Glutamatergic neuron (in vitro differentiated cells): ENCODE measurements at places on chromosomes 3 and 15.

GRCh38 chr15:98085003-98085639 lies 124.6 kb downstream of the ARRDC4 start:
- DNase-seq = no peak

- no peak for DNase-seq
Observed at GRCh38 chr3:141266797-141267555, 35.4 kb downstream of the PXYLP1 start.

- no peak for DNase-seq
Observed at GRCh38 chr3:41683666-41684350, 278.1 kb downstream of the ULK4 start.

GRCh38 chr3:34727700-34728099 lies 911.6 kb upstream of the ARPP21 start:
- no peak for DNase-seq

DNA sequence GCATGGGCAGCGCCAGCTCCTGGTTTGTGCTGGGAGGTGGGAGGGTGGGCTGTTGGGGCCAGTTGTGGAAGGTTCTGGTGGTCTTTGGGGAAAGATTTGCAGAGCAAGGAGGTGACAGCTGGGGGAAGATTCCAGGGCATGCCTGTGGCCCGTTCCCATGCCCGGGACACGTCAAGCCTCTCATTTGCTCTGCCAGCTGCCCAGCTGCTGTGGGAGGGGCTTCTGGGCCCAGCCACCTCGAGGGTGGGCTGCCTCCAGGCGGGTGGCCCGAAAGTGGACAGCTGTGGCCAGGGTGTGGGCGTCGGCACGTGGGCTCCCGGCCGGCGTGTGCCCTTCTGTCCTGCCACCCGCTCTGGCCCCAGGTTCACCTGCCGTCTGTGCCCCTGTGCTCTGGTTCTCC lies 17.2 kb downstream of the PLXNA1 start:
- no peak for DNase-seq

GRCh38 chr3:180295811-180296210 lies 259.1 kb upstream of the PEX5L start:
- DNase-seq = no peak

DNA sequence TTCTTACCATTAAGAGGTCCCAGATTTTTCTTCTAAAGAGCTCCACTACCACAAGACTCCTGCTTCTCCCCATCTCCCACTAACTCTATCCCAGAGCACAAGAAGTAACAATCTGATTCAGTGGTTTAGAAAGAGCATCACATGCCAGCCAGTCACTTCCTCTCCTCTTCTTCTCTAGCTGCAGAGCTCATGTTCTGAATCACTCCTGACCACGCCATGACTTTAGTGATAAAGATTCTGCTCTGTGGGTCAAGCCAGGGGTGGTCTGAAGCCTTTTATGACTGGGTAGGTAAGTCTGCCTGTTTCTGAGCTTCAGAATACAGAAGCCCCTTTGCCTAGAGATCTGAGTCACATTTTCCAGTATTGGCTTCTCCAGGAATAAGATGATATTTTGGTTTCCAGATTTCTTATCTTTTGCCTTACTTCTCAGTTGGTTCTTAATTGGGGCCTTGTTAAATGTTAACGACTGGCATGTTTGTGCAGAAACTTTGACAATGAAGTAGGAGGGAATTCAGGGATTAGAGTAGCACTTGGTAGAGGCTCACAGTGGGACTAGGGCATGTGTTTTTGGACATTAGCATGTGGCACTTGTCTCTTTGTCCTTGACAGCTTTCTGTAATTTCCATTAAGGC lies 27.6 kb upstream of the ADAMTSL3 start:
- no peak for DNase-seq

DNA sequence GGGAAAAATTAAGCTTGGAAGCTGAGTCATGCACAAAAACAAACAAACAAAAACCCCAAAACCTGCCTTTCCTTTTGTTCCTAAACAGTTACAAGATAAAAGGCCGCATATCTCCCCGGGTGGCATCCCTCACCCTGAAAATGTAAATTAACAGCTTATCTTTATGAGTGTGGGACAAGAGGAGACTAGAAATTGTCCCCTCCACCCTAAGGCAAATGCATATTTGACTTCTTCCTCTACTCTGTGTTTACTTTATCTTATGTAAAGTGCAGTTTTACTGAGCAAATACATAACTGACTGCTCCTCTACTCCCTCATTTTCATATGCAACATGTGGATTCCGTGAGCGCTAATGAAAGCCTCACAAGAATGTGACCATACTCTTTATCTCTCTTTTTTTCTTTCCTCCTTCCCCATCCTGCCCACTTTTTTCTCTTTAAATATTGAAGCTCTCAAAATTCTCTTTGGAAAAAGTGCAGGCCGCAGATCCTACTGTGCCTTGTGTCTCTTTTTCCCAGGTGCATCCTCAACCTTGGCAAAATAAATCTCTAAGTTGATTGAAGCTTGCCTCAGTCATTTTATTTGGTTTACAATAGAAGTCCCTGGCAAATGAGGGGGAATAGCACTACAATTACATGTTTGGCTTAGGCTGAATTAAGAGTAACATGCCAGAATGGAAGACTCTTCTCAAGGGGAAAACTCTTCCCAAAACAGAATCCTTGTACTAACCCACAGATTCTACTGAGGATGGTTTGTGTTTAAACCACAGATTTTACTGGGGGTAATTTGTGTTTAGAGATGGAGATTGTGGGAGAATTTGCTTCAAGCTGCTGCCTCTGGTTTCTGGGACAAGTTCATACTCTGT lies 72.7 kb upstream of the WDR72 start:
- DNase-seq = no peak

DNA sequence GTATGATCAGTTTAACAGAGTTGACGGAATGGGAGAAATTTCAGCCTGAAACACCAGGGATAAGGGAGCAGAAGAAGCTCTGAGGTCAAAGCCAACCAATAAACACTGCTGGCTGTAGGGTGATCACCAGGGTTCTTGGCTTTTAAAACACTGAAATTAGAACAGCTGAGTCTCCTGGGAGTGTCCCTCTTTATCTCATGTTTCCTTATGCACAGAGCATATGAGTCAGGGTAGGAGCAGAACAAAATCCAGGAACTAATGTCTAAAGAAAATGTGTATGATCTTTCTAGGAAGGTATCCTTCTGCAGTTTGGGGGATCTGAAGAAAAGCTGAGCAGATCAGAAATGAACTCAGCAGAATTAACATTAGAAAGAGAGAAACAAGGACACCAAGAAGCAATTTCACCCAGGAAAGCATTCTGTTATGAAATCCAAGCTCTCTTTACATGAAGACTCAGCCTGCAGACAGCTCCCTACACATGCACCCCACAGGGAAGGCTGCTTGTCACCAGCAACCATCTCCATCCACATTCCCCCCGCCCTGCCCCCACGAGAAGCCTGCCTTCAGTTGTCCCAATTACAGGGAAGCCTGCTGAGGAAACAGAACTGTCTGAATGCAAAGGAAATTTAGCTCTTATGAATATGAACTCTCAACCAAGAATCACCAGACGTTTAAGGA lies 469.7 kb downstream of the PDCD6IP start:
- DNase-seq = no peak

GRCh38 chr15:29736012-29736743 lies 86.1 kb downstream of the TJP1 start:
- DNase-seq = no peak

GRCh38 chr3:114411811-114412803 lies 118.3 kb downstream of the TIGIT start:
- no peak for DNase-seq

DNA sequence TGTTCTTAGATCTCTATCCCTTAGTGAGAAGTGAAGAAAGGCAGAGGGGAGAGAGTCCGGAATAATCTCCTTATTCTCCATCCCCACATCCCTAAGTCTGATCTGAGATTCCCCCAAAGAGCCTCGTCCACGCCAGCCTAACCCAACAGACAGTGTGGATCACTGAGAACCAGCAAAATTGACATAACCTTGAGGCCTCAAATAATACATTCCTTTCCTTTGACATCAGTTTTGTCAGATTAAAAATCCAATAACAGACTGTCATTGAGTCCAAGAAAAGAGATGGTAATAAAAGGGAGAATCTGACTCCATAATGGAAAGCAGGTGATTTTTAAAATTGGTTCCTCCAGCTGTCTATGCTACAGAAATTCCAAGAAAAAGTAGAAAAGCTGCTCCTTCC lies 7.7 kb upstream of the SIAH2 start:
- no peak for DNase-seq

- DNase-seq = peak; percentile 97
Observed at GRCh38 chr3:50260027-50260941, 8.7 kb upstream of the SEMA3B start.
